ENCODE measurements at places on chromosomes 5 and 9.

GRCh38 chr5:2387634-2388325 is 363.7 kb downstream of the IRX2 start:
- no peak for DNase-seq

DNA sequence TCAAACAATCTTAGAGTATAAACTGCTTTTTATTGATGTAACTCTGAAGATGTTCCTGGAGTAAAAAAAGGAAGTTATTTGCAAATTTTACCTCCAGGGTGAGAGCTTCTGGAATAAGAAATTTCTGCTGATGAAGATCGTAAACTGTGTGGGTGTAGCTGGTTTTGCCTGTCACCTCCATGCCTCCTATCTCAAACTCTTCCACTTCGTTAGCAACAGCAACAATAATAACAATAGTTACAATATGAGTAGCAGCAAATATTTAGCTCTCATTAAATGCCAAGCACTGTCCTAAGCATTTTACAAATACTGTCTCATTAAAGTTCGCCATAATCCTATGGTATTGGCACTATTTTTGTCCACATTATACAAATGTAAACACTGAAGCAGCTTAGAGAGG is 57.9 kb downstream of the GCNT1 start:
- no peak for DNase-seq

DNA sequence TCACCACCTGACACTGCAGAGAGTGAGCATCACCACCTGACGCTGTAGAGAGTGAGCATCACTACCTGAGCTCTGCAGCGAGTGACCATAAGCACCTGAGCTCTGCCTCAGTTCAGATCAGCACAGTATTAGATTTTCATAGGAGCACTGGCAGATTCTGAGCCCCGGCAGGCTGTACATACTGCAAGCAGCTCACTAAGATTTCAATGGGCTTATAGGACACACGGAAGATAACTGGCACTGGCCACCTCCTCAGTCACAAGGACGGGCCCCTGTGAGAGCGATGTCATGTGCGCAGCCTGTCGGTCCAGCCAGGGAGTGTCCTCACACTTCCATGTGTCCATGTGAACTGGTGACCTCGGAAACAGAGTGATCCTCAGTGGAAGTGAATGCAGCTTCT is 153.5 kb upstream of the IRX2 start:
- no peak for DNase-seq

- DNase-seq: no peak
Observed at GRCh38 chr5:141402553-141403243, at the start of gene PCDHGA9. PCDHGA9 (plus strand) TSS chr5:141402778; CDS start chr5:141402953, 175 bp downstream.

DNA sequence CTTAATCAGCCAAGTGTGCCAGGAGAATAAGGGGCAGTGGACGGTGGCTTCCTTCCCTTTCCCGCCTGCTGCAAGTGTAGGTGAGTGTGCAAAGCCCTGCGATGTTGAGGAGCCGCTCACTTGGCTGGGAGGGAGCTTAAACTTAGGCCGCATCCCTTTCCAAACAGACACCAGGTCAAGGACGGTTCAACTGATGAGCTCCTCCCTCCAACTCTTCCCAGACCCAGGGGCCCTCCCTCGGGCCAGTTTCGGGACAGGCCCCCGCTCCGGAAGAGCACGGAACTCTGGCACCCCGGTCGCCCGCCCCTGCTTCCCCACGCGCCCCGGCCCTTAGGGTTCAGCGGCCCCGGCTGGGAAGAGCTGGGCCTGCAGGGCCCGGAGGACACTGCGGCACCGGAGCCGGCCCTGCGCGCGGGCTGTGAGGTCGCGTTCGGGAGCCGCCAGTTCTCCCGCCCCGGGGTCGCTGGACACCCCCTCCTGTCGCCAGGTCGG is 481 bp downstream of the MRPL36 start:
- no peak for DNase-seq

- no peak for DNase-seq
Observed at GRCh38 chr9:134693641-134694367, 52.2 kb downstream of the COL5A1 start.

DNA sequence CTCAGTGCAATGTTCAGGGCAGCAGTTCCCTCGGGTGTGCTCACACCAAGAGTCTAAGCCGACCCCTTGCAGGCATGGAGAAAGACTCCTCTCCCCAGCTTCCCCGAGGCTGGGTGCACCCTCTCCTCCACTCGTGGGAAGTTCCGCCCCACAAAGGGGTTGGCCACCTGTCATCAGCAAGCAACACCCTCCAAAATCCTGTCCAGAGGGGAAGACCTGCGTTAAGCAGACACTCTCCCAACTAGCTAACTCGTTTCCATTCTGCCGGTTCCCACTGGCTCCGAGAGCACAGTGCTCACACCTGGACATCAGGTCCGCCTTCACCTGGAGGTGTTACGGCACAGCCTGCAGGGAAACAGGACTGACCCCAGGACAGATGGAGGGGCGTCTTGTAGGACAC is 117.9 kb upstream of the IRX4 start:
- no peak for DNase-seq

- no peak for DNase-seq
Observed at GRCh38 chr9:5516453-5517220, 6.3 kb downstream of the PDCD1LG2 start.

DNA sequence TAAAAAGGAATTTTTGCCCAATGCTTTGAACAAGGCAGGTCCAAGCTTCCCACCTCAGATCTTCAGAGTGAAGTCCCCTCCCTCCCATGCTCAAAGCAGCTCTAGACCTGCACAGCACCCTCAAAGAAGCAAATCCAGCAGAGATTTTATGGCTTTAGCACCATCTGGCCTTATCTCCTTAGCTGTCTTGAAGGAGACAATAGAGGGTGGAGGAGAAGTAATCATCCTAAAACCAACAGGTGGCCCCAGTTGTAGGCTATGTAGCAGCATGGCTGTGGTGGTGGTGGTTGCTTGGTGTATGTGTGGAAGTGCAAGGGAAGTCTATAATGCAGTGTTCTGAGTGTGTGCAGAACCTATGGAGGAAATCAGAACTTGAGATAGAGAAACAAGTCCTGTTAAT is 140.1 kb downstream of the GRIA1 start:
- DNase-seq: no peak

DNA sequence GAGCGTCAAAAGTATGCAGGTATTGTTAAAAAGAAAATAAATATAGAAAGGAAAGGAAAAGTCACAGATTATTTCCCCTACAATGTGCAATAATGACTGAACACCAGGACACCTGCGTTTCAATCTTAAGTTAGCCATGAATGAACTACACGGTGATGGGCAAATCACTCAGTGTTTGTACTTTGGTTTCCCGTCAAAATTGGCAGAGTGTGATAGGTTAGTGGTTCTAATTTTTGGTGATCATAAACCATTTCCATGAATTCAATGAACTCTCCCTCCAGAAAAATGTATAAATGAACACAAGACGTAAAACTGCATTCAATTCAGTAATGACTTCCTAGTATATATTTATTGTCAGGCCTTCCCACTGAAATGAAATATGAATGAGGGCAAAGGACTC is 59.0 kb upstream of the ITGA1 start:
- no peak for DNase-seq

GRCh38 chr5:107893642-107894041 is 222.9 kb upstream of the EFNA5 start:
- no peak for DNase-seq

DNA sequence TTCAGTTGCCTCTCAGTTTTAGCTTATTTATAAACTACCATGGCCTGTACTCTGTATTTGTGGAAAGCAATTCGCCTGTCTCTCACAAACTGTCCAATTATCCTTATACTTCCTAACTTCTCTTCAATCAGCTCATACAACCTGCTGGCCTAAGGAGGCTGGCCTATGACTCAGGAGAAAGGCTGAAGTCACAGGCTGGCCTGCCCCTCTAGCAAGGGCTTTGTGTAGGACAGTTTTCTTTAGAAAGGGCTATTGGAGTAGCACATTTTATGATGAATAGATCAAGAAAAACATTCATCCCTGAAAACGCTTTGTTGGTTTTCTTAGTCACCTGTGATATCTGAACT is 988.7 kb upstream of the ARRDC3 start:
- DNase-seq: no peak

DNA sequence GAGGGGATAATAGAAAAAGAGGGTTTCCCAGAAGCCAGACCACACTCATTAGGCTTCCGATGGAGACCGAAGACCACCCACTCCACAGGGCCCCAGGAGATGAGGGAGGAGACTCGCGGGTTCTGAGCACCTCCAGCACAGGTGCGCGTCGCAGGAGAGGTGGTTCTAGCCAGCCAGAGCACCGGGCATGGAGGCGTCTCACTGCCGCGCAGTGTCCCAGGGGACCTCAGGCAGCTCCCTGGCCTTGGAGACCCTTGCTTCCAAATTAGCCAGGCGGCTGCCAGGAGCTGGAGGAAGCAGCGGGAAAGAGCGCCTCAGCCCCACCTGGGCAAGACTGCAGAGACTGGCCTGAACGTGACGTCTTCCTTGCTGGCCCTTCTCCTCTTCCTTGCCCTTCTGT is 115.4 kb upstream of the FBXL7 start:
- DNase-seq: no peak

DNA sequence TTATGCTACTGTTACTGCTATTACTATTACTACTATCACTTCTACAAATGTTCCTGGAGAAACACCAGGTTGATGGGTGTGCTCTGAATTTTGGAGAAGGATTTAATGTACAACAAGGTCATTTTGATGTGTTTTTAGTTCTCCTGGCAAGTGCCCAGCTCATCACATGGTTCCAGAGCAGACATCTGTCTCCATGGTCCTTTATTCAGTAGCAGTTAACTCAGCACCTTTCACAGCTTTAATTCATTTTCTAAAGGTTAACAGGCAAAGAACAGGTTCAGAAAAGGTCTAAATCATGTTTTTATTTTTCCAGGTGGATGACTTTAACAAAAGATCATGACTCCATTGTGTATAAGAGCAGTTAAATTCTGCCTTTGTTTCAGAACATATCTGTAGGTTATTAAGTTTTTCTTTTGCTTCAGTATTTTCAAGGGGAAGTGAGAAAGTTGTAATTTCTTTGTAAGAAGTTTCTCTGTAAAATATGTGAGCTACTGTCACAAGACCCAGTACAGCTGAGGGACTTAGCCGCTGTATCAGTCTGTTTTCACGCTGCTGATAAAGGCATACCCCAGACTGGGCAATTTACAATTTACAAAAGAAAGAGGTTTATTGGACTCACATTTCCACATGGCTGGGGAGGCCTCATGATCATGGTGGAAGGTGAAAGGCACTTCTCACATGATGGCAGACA is 41.9 kb downstream of the MTRR start:
- DNase-seq: no peak

GRCh38 chr9:136941231-136942111 is 3.1 kb downstream of the FBXW5 start:
- no peak for DNase-seq

GRCh38 chr9:118483677-118484076 is 779.5 kb downstream of the TLR4 start:
- DNase-seq: no peak

DNA sequence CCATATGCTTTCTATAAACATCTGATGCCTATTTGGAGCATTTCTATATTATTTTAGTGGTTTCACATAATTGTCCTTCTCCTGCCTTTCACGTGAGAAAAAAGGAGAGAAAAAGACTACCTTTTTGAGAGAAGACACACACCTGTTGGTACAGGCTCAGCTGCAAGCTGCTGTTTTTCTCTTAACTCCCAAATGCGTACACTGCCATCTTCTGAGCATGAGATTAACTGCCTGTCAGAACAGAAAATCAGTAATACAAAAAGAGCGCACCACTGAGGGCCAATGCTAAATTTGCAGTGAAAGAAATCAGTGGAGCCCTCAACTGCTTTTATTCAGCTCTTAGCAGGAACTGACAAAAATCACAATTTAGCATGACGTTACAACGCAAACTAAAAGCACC is 54.9 kb downstream of the WDR41 start:
- no peak for DNase-seq

GRCh38 chr5:76074487-76075065 is 8.6 kb upstream of the SV2C start:
- no peak for DNase-seq

DNA sequence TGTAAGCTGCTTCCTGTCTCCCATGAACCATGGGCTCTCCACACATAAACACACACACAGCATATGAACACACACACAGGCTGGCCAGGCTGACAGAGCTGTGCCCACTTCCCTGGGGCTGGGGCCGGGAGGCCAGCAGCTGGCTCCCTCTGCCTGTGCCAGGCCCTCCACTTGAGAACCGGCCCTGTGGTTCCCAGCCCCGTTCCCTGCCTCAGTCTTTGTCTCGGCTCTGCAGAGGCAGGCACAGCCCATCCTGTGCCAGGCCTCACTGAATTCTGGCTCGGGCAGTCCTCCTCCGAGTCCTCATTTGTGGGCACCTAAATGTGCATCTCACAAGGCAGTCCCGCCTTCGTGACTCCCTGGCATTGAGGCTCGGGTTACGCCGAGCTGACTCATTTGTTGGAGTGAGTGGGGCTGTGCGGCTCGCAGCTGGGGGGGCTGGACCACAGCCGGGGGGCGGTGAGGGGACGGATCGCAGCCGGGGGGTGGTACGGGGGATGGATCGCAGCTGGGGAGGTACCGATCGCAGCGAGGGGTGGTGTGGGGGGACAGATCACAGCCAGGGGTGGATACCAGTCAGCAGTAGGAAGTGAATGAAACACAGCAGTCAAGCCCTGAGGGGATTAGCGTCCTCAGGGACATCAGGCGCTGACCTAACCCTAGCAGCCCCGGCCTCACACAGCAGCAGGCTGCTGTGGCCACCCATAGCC is 72.3 kb downstream of the PSMB7 start:
- no peak for DNase-seq

- no peak for DNase-seq
Observed at GRCh38 chr5:150141544-150142184, 14.0 kb downstream of the PDGFRB start.

GRCh38 chr9:105218673-105219072 is 25.8 kb upstream of the SLC44A1 start:
- DNase-seq: no peak

GRCh38 chr5:155773680-155774079 is 553.3 kb upstream of the SGCD start:
- no peak for DNase-seq

- no peak for DNase-seq
Observed at GRCh38 chr9:121023064-121023463, 27.0 kb downstream of the C5 start.

GRCh38 chr5:42317575-42317974 is 105.7 kb upstream of the GHR start:
- no peak for DNase-seq

DNA sequence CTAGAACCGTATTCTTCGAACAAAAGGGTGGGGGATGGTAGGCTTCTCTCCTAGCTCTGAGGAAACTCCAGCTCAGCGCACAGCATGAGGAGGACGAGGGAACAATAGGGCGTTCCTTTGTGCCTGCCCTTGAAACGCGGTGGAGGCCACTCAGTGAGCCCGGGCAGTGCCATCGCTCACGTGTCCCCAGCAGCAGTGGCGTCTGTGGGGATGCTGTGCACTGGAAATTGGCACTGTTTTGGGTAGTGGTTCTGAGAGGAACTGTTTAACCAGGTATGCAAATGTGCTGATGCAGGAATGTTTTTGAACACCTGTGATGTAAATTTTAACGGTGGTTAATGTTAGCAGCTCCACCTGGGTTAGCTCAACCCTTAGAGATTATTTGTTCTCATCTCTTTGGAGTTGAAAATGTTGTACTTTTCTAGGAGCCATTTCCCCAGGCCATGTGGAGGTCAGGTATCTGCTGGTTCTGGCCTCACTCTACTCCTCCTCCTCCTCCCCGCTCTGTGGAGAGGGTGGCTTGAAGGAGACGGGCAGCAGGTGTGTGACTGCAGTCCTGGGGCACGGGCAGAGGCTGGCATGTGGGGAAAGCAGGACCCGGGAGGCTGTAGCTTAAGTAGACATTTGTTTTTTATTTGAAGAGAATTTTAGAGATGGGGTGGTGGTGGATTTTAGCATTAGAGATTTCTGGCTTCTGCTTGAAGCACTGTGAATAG is 48.3 kb downstream of the EHMT1 start:
- no peak for DNase-seq

GRCh38 chr9:109816490-109816889 is 36.5 kb downstream of the PALM2AKAP2 start:
- DNase-seq: no peak

All from activated naive CD4-positive, alpha-beta T cell (primary cell).